SK-MEL-5 (cell line): ENCODE measurements at places on chromosomes 2 and 18. TPM values are rescaled to one million over a fixed set of nuclear protein-coding genes. Genes with fewer than 3 reads are reported as not detected.

TFCP2L1 gene
- 0.08 and 0.13 TPM in 2 replicates for total RNA-seq

ALPG gene
- not detected in 2 replicates for total RNA-seq

MSTN gene
- total RNA-seq: not detected in 2 replicates

KLHL30 gene
- 0.03 TPM in 1 of 2 replicates, not detected in the other for total RNA-seq

UGT1A10 gene
- not detected in 2 replicates for total RNA-seq

DNA sequence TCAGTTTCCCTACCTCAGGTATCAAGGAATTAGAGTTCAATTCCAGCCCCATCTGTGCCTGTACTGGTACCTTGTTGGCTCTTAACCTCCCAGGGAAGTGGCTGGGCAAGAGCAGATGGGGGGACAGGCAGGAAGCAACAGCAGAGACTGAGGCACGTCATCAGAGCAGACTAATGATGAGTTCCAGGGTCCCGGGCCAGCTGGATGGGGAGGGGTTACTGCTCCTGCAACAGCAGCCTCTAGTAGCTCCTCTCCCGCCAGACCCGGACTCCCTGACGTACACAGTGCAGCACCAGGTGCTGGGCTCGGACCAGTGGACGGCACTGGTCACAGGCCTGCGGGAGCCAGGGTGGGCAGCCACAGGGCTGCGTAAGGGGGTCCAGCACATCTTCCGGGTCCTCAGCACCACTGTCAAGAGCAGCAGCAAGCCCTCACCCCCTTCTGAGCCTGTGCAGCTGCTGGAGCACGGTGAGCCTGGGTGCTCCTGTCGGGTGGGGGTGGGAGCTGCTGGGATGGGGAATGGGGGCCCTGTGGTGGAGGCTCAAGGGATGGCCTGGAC, 26.0 kb upstream of the GMPPA start:
- no peak for DNase-seq
